ENCODE measurements at places on chromosomes 4 and X. TPM values are rescaled to one million over a fixed set of nuclear protein-coding genes. Genes with fewer than 3 reads are reported as not detected.

The SLC34A2 gene
- total RNA-seq = not detected

The SLIT2 gene
- 38.4 TPM for total RNA-seq

The SPP1 gene
- 639 TPM for total RNA-seq

The MAGEC2 gene
- total RNA-seq = not detected

The FOXP3 gene
- total RNA-seq = 0.28 TPM

The TCEAL7 gene
- 121 TPM for total RNA-seq

The AVPR2 gene
- not detected for total RNA-seq

The MPP1 gene
- total RNA-seq = 98.5 TPM

The GLA gene
- 20.1 TPM for total RNA-seq

The F8A3 gene
- total RNA-seq = 9.0 TPM

The FRG1 gene
- 25.2 TPM for total RNA-seq

The JADE3 gene
- 7.2 TPM for total RNA-seq

The MAGEE2 gene
- total RNA-seq = 8.1 TPM

The PABPC5 gene
- 3.6 TPM for total RNA-seq

The SPANXD gene
- not detected for total RNA-seq

The ARHGAP10 gene
- 19.2 TPM for total RNA-seq

The NKX3-2 gene
- total RNA-seq = not detected

The PAGE5 gene
- not detected for total RNA-seq

Measured in dorsolateral prefrontal cortex (tissue), 122 donors.